Activated T-cell treated with anti-CD3 and anti-CD28 coated beads, Interleukin-2, amount 50 U/mL, for 48 hours (primary cell): ENCODE measurements at places on chromosomes 2 and 18.

DNA sequence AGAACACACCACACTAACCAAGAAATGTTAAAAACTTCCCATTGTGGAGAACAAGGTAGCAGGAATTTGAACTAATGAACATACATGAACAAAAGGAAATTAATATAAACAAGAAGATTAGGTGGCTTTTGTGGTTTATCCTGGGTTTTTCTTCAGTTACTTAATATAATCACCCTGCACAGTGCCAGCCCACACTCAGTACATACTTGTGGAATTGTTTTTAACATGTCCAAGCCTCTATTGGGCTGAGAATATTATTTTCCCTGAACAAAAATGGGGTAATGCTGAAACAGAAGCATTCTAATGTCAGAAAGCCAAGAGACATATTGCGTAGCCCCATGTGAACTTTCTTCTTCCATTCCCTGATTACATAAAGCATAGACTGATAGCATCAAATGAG is 202.8 kb downstream of the DNER start:
- no peak for DNase-seq

- no peak for DNase-seq
Measured at GRCh38 chr18:46387441-46388131, 269.4 kb downstream of the LOXHD1 start.

- peak; percentile 10 for DNase-seq
Measured at GRCh38 chr18:77003316-77003715, 129.3 kb downstream of the MBP start.

DNA sequence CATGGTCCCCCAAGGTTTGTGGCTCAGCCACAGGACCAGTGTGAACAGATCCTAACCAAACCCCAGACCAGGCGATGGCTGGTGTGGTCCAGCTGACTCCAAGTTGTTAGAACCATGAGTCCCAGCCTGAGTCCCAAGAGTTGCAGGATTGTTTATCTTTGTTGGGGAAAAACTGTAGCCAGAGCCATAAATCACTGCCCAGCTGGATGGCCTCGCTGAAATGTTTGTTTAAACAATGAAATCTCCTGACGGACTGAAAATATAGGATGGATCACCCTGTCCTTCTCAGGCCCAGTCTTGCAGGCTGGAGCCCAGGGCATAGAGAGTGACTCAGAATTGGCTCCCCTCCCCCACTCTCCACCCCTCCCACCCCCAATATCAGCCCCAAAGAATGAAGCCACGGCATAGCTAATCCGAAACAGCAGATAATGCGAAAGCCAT is 36.4 kb downstream of the PKDCC start:
- no peak for DNase-seq

GRCh38 chr2:29952973-29953372 is 31.6 kb upstream of the ALK start:
- no peak for DNase-seq

DNA sequence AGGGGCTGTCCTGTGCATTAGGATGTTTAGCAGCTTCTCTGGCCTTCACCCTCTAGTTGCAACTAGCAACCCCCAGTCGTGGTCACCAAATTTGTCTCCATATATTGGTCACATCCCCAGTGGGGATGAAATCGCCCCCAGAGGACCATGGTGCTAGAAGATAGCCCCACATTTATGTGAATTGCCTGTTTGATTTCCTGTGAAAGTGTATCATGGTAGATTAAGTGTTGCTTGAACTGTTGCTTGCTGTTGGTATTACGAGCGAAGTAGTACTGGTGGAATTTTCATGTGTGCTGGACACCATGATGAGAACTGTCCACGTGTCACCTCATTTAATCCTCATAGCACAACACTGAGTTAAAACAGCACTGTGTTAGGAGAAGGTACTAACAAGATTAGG is 59.4 kb downstream of the TSPYL6 start:
- no peak for DNase-seq

- DNase-seq: no peak
Measured at GRCh38 chr2:106812383-106812782, 73.6 kb downstream of the ST6GAL2 start.

DNA sequence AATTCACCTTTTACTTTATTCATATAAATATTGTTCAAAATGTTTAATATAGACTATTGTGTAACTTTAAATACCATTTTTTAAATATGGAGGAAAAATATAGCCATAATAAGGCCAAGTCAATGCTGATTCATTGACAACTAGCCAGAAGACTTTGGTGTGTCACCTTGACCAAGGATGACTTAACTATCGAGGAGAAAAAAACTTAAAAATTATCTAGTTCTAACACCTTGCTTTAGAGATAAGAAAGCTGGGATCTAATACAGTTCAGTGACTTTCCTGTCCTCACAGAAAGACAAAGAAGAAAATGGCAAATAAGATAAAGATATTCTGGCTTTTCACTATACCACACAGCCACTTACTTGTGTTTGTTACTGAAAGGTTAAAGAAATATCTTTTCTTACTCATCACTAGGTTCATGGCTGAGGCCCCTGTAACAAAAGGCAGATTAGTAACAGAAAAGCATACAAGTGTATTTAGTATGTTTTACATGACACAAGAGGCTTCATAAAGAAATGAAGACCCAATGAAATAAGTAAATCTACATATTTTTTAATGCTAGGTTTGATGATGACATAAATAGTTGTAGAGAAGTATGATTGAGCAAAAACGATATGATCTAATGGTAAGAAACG is 65.9 kb upstream of the LRRTM1 start:
- no peak for DNase-seq

DNA sequence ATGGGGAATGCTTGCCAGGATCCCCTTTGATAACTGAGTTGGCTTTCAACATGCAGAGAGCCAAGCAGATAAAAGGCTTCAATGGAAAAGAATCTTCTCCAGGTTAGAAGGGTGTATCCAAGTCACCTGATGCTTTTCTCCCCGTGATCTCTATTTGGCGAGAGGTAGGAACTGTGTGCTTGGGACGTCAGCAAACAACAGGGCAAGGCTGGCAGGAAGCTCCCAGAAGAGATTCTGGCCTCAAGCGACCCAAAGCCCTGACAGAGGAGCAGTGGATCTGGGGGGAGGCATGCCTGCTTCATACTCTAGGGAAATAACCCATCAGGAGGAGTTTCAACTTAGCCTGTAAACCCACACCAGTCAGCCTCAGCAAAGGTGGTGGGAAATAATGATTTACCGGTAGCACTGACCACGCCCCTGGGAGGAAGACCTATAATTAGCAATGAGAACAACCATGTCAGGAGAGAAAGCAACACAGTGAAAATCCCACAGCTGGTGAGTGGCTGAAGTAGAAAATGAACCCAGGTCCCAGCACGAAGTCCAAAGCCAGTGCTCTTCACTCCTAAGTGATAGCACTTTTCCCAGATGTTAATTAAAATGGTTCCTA is 76.3 kb upstream of the SEC11C start:
- DNase-seq: no peak

DNA sequence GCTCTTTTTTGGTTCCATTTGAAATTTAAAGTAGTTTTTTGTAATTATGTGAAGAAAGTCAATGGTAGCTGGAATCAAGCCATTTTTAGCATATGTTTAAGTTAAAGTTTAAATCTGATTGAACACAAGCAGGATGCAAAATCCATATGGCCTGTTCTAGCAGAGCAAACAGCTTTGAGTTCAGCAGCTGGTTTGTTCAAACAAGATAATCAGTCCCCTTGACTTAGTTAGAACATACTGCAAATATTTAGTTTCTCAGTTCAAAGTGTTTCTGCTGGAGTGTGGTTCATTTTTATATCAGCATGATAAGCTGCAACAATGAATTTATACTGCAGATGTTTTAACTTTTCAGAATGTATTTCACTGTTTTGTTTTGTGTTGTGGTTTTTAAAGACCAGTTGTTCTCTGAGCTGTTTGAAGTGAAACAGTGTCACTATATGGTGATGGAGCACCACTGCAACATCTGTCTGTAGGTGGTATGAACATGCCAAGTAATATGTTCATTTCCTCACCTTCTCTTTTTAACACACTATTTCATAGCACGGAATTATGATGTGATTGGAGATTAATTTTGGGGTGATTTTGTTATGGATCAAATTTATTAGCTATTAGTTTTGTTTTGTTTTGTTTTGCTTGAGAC is 125.3 kb downstream of the COL4A4 start:
- no peak for DNase-seq

- no peak for DNase-seq
Measured at GRCh38 chr2:130728007-130728454, 839 bp upstream of the GPR148 start.

DNA sequence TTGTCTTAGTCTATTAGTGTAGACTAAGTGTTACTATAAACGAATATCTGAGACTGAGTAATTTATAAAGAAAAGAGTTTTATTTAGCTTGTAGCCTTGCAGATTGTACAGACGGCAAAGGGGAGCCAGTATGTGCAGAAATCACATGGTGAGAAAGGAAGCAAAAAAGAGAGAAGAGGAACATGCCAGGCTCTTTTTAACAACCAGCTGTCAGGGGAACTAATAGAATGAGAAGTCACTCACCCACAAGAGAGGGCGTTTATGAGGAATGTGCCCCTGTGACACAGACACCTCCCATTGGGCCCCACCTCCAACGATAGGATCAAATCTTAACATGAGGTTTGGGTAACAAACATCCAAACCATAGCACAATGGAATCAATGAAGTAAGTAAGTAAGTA is 20.6 kb upstream of the ZNF804A start:
- DNase-seq: no peak
